ENCODE measurements at places on chromosomes 6 and 20.
A peak's percentile ranks its signal among the peaks of the same experiment; 100 is the strongest.

- DNase-seq = no peak
Measured at GRCh38 chr6:166617359-166617758, 9.7 kb downstream of the RPS6KA2 start.

- DNase-seq = no peak
Measured at GRCh38 chr20:1440024-1440423, 26.6 kb downstream of the NSFL1C start.

DNA sequence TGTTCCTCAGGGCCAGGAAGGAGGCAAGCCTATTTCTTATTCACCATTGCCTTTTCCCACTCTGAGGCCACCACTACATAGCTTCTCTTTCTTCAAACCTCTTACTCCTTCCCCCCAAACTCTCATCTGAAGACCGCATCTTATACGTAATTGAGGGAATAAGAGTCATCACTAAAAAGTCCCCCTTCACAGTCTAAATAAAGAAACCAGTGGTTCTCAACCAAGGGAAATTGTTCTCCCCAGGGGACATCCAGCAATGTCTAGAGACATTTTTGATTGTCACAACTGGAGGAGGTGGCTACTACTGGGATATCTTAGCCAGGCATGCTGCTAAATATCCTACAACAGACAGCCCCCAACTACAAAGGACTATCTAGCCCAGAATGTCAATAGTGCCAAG is 327.6 kb upstream of the CNR1 start:
- DNase-seq = no peak

DNA sequence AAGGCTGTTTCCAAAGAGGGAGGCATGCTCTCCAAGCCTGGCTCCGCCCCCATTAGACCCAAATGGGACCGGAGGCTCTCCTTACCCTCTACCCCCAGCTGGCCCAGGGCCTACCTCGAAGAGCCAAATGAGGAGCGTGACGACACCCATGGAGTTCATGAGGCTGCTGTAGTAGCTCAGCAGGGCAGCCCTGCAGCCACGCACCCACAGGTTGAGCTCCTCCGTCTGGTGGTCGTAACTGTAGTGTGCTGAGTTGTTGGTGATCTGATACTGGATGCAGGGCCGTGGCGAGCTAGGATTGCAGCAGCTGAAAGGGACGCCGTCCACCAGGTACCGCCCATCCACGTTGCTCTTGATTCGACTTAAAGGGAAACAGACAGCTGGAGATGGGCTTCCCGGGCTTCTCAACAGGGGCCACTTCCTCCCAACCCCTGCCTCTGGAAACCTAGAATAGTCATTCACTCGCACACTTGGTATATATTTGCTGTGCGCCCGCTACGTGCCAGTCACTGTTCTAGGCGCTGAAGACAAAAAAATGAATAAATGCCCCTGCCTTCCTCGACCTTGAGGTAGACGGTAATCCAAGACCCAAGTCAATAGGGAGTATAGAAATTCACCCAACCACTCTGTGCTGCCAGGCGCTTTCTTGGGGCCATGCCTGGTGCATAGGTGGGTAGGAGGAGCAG is 18.0 kb downstream of the PRPH2 start:
- no peak for DNase-seq

DNA sequence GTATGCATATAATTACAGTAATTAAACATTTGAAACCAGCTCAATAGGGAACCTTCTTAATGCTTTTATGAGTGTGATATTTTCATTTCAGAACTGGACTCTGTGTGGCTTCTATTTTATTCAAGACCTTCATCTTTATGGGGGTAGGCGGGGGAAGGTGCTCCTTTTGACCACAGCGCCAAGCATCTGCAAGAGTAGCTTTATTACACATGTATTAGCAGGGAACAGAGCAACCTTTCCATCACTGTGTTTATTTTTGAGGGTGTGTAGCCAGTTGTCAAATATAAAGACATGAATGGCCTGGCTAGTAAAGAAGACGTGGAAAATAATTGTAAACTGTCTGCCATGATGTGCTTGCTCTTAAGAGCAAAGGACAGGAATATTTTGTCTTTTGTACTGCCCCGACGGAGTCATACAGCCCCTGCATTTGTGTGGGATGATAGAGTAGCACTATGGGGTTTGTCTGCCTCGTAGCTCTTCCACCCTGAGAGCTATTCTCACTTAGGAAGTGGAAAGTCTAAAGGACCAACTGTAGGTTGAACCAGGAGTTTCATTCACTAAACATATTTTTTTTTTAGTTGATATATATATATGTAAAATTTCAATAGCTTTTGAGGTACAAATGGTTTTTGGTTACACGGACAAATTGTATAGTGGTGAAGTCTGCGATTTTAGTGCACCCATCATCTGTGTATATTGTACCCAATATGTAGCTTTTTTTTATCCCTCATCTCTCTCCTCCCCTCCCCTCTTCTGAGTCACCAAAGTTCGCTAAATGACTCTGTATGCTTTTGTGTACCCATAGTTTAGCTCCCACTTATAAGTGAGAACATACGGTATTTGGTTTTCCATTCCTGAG is 91.2 kb downstream of the CARMIL1 start:
- DNase-seq = no peak

DNA sequence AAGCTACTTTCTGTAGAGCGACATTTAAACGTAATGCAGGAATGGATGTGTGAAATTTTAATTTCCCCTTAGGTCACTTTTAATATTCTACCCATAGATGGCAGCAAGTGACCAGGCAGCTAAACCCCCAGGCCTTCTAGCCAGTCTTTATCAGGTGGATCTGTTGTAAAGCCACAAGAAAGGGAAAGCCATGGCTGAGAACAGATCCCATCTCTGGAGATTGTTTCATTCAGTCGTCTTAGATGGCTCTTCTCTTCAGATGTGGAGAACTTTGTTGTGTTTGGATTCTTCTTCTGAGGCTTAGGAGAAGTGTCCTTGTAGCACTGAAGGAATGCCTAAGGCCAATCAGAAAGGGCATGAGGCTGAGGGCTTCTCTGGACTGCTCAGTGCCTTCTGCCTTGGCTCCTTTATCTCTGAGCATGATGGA is 15.8 kb upstream of the RNF182 start:
- DNase-seq = peak; percentile 76

- peak; percentile 25 for DNase-seq
Measured at GRCh38 chr20:37969949-37970855, 63.1 kb downstream of the TTI1 start.

- no peak for DNase-seq
Measured at GRCh38 chr6:95286874-95287273, 290.5 kb upstream of the MANEA start.

DNA sequence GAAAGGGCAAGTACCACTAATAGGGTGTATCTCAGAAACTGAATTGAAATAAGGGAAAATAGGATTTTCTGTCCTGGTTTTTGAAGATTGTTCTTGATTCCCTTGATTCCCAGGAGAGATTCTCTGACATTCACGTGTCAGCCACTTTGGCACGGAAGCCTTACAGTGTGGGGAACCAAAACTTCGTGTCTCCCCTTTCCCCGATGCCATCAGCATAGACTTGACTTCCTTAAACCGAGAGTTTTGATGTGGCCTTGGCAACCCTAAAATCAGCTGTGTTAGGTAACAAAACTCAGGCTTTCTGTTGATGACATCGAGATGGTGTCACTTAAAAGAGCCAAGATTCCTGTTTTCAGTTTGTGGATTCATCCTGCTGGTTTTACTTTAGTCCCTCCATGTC is 7.5 kb downstream of the HMGN4 start:
- no peak for DNase-seq

DNA sequence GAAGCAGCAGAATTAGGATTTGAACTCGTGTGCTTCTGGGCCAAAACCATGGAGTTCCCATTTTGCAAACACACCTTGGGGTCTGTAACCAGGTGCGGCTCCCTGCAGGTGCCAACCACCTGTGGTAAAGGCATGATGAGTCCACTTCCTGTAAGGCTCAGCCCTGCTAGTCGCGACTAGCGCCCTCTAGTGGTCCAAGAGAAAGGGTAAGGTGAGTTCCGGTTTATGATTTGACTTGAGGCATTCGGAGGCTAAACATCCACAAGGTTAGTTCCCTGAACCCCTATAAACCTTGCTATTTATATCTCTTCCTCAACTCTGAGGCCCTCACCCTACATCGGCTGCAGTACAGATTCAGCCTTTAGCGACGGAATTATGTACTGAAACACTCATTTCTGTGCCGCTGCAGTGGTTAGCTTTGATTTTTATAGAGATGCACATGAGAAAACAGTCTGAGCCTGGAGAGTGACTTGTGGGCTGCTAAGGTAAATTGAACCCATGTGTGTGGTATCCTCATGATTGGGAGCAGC is 173.4 kb downstream of the PLCB1 start:
- peak; percentile 39 for DNase-seq

- DNase-seq = peak; percentile 59
Measured at GRCh38 chr20:7728338-7728737, 211.9 kb downstream of the HAO1 start.

Measured in cardiac fibroblast (primary cell).